ENCODE measurements at places on chromosomes 7 and 10.

DNA sequence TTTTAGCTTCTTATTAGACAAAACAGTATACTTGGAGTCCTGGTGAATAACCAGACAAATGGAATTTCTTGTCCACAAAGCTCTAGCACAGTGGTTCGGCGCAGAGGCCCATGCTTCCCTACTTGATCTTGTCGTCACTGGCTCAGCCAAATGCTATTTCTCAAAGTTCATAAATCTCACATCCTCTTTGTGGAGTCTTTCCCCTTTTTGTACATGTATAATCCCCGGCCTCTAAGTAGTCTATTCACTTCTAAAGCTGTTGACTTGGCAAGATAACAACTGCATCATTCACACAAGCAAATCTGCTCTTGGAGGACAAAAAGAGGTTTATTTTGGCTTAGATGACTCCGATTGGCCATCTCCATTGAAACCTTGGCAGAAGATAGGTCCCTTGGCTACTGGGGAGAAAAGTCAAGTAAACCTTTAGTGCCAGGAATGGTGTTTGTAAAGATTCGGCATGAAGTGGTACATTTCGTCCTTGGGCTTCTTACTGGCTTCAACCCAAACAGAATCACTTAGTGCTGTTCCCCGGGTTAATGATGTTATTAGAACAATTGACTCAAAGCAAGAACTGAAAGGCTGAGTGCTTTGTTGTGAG lies 5.1 kb upstream of the AKR1E2 start:
- no peak for DNase-seq

GRCh38 chr10:47339759-47340607 lies 8.2 kb upstream of the RBP3 start:
- DNase-seq = no peak

DNA sequence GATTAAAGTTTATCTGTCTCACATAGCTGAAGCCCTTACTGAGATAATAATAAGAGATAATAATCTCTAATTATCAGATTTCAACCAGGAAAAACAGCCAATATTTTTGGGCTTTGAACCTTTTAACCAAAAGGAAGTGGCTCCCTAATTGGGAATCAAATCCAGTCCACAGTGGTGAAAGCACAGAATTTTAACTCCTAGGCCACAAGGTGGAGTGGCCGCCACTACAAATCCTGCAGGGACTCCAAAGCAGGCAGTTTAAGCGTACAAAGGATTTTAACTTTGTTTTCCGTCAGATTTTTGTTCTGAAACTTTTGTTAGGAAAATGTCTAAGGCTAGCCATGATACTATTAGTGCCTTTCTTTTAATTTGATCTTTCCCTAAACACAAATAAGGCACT lies 99.6 kb upstream of the CCNY start:
- DNase-seq = no peak

- DNase-seq = no peak
Observed at GRCh38 chr7:98329100-98329790, 47.8 kb downstream of the BRI3 start.

- no peak for DNase-seq
Observed at GRCh38 chr7:155870334-155871180, 58.3 kb upstream of the SHH start.

GRCh38 chr10:131872827-131873375 lies 27.9 kb upstream of the PPP2R2D start:
- no peak for DNase-seq

- no peak for DNase-seq
Observed at GRCh38 chr7:53603461-53603860, 568.0 kb downstream of the POM121L12 start.

DNA sequence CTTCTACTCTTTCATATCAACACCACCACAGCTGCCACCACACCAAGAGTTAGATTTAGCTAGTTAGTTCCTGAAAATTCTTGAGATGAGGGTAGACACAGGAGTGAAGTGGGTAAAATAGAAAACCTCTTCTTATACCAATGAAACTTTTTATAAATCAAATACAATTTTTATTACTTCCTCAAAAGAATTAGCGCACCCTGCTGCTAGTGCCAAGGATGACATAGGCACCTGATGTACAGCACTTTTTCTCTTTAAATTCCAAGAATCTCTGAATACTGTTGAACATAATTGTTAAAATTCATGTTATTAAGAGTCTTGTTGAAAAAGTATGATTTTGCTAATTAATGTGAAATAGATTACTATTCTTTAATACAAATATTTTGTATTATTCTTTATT lies 11.4 kb downstream of the ZWINT start:
- DNase-seq = no peak

Data from left hindlimb (tissue), 1 donor.